ENCODE measurements at places on chromosomes 12 and 14.

DNA sequence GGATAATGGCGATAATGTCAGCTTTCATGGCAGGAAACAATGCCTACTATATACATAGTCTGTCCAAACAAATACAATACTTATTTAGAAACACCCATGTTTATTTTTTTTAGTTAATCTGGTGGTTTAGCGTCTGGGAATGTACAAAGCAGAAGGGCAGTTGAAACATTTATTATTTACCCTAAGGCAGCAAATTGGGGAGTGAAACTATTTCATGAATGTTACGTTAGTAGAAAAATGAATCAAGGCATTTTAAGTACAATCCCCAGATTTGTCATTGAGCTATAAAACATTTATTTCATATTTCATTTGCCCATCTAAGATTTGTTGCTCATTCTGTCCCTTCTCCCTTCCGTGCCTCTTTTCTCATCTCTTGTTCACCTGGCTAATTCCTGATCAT, 87.1 kb upstream of the ATF1 start:
- no peak for DNase-seq

- DNase-seq = no peak
These were observed 425.8 kb downstream of the RAD51B start for GRCh38 chr14:68245146-68246073.

- no peak for DNase-seq
These were observed 54.2 kb downstream of the PTPRQ start for GRCh38 chr12:80498059-80498728.

GRCh38 chr12:25034676-25035075, 85.8 kb upstream of the BCAT1 start:
- DNase-seq = no peak

GRCh38 chr14:82070753-82071152, 537.1 kb upstream of the SEL1L start:
- DNase-seq = no peak

GRCh38 chr12:114434341-114434740, 28.4 kb upstream of the TBX5 start:
- DNase-seq = no peak

DNA sequence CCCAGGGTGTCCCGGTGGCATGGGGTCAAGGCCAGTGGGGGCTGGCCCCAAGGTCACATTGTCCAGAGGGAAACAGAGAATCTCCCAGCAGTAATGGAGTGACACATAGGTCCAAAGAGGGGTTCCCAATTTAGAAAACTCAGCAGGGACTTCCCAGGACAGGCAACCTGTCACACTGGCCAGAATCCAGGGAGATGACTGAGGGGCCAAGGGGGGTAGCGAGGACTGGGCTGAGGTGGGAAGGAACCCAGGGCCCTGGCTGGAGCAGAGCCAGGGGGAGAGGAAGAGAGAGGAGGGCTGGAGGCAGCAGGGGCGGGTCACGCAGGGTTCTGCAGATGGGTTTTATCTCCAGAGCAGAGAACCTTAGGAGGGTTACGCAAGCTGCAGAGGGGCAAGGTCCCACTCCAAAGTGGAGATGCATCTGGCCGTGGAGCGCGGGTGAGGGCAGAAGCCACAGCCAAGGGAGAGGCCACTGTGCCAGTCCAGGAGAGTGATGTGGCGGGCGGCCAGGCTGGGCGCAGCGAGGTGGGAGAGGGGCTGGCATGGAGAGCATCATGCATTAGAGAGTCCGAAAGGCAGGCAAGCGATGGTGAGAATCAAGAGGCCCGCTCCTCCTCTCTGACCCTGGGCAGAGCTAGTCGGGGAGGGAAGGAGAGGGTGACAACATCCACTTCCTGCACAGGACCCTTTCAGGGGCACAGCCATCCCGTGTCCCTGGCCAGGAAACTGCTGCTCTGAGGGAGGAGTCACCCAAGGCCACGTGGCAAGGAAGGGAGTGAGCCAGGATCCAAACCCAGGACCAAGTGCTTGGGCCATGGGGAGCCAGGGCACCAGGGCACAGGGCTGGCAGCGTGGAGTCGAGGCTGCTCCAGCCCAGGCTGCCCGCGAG, 29.0 kb downstream of the NCOR2 start:
- DNase-seq = no peak

DNA sequence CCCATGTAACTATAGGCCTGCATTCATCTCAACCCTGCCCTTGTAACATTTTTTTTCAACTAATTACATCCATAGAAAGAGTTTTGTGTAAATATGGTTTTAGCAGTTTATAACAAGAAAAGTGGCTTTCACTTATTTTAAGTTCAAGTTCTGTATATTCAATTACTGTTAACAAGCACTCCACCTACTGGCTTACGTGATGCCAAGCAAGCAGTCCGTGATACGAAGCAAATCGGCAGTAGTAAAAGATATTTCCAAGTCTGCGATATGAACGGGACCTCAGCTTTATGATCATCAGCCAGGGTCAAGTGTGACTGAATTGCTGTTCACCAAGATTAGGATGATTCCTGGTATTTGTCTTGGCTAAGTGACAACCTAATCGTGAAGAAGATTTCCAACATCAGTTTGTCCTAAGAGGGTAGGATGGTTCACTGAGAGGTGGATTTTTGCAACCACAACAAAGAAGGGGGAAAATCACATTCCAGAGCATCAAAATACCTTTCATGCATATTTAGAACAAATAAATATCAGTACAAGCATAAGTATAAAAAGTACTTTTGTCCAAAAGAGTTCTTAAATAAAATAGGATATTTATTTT, 456.2 kb downstream of the FOXG1 start:
- no peak for DNase-seq

DNA sequence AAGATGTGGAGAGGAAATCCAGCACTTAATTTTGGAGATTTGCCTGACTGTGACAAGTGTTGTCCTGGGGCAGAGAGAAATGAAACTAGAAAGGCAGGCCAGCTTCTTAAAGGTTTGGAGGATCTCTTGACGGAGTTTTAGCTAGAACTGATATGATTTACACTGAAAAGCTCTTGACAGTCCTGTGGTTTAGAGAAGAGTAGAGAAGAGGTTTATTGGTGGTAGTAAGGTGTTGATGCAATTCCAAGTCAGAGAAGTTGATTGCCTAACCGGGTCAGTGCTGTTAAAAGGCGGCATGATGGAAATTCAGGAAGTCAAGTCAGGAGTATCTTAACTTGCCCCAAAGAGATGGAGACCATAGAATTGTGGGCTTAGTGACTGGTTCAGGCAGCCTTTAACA, 89.0 kb upstream of the TRAF3 start:
- DNase-seq = no peak

DNA sequence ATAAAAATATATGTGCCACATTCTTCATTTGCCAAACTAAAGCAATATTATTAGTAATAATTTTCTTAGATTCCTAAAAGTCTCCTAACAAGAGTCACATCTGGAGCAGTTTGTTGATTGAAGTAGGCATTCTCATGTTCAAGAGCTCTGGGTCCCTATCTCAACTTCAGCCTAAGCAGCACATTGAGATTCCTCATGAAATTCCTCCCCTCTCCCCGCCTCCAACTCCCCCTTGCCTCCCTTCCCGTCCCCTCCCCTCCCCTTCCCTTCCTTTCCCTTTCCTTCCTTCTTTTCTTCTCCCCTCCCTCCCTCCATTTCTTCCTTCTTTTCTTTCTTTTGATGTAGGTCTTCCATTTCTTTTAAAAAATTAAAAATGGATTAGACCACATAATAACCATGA, 48.7 kb upstream of the NAV3 start:
- no peak for DNase-seq

DNA sequence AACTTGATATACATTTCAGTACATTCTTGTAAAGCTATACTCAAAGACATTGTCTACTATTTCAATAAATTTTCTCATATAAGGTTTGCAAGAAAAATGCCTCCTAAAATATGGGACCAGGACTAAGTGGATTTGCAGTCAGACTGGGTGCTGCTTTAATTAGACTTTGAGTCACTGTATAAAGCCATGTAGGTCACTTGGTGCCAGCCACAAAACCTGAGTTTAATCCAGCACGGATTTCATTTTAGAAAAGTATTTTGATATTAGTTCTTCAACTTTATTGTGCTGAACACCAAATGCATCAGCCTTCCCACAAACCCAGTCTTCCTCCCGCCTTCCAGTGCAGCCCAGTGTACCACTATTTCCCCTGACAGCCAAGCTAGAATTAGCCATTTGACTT, 9.9 kb upstream of the NID2 start:
- no peak for DNase-seq

- no peak for DNase-seq
These were observed 79.5 kb downstream of the ETV6 start for GRCh38 chr12:11729008-11729407.

DNA sequence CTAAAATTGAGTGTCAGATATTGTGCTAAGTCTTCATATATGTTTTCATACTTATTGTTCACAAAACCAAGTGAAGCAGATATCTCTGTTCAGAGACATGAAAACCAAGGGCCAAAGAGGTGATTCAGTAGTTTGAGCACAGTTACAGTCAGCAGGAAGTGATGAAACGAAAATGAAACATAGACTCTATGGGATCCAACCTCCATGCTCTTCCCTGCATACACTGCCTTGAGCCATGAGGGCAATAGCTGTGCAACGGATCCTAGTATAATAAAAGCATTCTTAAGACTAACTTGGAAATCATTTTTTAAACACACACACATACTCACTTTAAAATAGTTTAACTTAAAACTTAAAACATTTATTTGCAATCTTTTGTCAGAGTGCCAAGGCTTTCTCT, 27.9 kb downstream of the ESR2 start:
- DNase-seq = no peak

DNA sequence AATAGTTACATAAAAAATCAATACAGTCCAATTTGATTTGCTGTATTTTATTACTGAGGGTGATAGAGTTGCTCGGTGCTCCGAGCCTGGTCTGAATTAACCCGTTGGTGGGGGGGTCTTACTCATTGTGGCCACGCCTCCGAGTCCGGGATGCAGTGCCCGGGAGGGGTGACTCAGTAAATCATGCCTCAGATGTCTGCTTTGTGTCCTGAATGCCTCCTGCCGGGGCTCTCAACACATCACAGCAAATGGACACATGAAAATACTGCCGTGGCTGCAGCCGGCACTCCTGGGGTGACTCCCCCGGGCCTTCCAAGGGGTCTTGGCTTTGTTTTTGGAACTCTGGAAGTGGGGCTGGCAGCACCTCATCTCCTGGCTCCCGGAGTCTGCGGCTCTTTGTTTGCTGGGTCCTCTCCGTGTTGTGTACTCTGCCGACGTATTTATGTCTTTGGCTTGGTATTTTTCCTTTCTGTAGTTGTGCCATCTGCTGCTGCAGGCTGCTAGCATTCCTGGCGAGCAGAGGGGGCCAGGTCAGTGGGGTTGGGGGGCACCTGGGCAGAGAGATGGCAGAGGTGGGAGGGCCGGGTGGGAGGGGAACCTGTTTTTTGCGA, 129.0 kb downstream of the AACS start:
- no peak for DNase-seq

- DNase-seq = no peak
These were observed 20.9 kb downstream of the ACVR1B start for GRCh38 chr12:51972422-51972812.

- DNase-seq = no peak
These were observed 647 bp upstream of the ESPL1 start for GRCh38 chr12:53267306-53267998.

DNA sequence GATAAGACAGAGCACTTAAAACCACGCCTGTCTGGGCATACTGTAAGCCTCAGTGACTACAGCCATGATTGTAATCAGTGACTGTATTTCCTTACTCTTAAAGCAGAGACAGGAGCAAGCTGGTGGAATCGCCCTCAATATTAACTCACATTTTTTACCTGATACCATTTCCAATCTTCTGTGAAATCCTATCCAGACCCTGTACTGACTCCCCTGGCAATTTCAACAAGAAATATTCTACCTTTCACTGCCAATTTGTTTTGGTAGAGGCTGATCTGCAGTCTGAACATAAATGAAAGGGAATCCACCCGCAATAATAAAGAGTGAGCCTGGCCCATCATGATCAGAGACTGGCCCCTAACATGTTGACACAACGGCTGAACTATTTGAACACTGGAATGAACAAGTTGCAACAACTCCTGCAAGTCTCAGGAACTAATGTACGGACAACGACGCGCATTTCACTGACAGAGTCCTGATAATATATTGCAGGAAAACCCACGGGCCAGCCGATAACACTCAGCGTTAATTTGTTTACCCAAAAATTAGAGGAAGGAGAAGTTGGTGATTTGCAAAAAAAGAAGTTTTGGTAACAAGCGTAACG, 195.5 kb upstream of the BTG1 start:
- DNase-seq = no peak

DNA sequence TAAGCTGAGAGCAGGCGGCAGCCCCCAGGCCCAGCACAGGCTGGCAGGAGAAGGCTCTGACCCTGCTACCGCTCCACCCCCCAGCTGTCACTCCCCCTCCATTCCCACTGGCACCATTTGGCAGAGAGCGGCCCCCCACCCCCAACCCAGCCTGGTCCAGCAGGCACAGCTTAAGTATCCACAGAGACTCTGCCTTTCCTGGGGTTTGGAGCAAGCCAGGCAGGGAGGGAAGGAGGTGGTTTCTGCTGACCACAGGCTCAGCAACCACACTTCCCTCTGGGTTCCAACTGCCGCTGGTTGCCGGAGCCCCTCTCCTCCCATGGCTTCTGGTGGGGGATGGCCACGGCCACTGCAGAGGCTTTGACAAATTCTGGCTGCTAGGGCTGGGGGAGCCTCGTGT, 30.5 kb upstream of the CCND2 start:
- DNase-seq = no peak

DNA sequence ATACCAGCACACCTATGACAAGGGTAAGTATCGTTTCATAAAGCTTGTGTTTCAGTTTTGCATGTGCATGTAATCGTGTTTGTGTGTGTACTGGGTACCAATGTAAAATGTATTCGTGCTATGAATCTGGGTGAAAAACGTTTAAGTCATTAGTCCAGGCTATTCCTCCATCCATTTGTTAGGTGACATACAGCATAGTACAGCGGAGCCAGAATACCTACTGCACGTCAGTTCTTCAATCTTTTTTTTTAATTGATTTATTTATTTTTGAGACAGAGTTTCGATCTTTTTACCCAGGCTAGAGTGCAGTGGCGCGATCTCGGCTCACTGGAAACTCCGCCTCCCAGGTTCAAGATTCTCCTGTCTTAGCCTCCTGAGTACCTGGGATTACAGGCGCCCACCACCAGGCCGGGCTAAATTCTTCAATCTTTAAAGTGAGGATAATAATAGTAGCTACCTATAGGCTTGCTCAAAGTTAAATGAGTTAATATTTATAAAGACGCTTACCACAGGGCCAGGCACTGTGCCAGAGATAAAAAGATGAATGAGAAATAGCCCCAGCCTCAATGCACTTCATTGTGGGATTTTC, 661 bp upstream of the RPS26 start:
- no peak for DNase-seq

DNA sequence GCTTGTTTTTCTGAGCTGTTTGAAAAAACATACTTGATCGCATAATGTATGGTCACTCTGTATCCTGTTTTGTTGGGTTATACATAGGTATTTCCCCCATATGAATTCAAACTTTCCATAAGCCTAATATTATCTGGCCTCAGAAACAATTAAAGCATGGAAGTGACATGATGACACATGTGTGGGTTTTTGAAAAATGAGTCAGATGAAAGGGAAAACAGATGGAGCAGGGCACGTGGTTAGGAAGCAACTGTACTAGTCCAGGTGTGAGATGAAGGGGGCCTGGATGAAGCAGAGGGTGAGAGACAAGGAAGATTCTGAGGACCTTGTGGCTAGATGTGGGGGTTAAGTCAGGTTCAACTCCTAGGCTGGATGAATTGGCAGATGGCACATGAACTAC, 92.7 kb upstream of the DNM1L start:
- DNase-seq = no peak

- no peak for DNase-seq
These were observed 18.6 kb downstream of the MYRFL start for GRCh38 chr12:69843608-69844007.
